ENCODE measurements at places on chromosomes 13 and 19.
A peak's percentile ranks its signal among the peaks of the same experiment; 100 is the strongest.

GRCh38 chr19:35135389-35135909 lies 590 bp upstream of the LGI4 start:
- peak; percentile 73 for DNase-seq

DNA sequence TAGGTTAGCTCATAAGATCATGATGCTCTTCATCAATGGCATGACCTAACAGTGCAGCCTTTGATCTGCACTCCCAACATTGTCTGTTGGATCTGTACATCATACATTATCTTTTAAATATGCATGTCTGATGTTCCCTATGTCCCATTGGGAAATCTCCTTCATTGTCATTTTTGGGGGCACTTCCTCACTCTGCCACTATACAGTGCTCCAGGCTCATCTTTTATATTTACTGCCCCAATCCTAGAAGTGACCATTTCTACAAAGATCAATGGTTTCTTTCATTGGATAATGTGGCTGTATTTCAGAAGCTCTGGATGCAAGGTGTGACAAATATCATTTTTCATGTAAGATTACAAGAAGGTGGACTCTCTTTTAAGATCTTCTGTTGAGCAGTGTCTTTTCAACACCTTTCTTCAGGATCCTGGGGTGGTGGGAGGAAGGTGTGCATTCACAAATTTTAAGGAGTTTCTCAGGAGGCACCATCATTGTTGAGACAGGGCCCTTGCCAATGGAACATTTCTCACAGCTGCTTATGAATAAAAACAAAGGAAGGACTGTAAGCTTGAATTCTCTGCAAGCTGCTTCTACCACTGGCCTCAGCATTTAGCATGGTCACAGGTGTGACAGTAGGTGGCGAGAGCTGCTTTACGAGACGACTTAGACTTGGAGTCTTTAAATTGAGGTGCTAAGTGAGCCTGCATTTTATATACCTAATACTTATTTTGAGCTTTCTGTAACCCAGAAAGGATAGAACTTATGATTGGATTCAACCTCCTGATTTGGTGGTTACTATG lies 403.0 kb downstream of the LMO7 start:
- DNase-seq: no peak

GRCh38 chr13:20136781-20137703 lies 23.8 kb downstream of the GJA3 start:
- DNase-seq: peak; percentile 65

DNA sequence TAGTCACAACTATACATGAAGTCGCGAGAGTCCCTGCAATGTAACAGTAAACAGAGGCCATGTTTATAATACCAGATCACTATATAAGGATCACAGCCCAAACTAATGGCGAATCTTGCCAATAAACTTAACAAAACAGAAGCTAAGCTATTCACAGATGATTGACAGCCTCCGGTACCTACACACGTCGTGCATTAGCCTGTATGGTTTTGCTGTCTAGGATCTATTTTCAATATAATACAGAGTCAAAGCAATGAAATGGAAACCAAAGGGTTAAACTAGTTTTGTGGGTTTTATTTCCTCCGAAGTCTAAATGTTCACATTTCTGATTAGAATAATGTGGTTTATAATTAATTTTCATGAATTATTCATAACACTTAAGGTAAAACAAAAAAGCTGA lies 10.1 kb downstream of the ANKRD10 start:
- DNase-seq: no peak

DNA sequence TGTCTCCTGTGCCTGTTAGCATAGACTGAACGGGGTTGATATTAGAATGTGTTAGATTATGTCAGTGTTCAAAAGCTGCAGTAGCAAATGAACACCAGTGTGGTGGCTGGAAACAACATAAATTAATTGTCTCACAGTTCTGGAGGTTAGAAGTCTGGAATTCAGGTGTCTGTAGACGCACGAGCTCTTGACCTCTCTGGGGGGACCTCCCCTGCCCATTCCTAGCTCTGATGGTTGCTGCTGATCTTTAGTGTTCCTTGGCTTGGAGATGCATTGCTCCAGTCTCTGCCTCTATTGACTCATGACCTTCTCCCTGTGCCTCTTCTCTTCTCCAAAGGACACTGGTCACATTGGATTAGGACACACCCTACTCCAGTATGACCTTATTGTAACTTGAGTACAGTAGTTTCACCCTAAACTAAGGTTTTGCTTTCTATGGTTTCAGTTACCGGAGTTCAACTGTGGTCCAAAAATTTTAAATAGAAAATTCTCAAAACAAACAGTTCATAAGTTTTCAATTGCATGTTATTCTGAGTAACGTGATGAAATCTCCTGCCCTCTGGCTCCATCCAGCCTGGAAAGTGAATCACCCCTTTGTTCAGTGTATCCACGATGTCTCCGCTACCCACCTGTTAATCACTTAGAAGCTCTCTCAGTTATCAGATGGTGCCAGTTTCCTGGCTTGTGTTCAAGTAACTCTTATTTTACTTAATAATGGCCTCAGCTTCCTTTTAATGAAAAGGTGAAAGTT lies 273.2 kb downstream of the MYO16 start:
- no peak for DNase-seq

DNA sequence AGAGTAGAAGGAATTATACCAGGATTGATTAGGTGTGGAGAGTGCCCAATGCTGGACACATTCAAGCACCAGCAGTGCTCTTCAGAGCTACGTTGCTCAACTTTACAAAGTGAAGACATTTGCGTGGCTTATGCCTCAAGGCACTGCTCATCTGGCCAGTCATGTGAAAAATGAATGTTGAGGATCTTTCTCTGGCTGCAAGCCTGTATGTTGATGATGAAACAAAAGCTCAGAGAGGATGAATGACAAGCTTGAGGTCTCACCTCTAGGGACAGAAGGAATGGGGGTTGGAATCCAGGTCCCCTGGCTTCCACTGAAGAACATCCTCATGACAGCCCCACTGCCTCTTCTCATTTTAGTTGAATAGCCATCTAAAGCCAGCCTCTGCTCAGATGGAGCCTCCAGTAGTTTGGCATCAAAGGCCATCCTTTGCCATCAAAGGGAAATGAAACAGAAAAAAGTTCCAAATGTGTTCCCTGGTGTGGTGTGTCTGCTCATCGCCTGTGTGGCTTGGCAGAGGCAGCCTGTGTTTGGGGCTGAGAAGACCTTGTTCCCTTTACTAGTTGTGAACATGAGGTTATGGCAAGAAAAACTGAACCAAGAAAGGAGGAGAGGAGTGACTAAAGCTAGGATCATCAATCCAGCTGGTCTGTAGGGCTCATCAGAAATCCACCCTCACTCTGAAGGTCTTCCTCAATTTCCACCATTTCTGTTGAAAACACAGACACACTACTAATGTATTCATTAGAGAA lies 114.0 kb upstream of the KL start:
- no peak for DNase-seq

- DNase-seq: no peak
Measured at GRCh38 chr13:96011291-96011872, 41.8 kb downstream of the UGGT2 start.

DNA sequence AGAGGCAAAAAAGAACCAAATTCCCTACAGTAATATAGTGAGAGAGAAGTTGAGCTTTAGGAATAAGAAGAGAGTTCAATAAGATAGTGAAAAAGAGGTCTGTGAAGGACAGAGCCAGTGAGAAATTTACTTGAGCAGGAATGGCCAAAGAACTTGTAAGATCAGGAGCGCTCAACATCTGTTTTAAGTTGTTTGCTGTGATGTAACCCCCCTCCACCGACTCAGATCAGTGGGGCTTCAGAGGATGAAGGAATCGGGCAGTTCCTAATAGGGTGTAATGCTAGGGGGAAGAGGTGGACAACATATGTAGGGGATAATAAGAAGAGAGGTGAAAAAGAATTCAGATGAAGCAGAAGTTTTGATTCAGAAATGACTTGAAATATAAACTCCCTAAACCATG lies 85.3 kb upstream of the FNDC3A start:
- no peak for DNase-seq

DNA sequence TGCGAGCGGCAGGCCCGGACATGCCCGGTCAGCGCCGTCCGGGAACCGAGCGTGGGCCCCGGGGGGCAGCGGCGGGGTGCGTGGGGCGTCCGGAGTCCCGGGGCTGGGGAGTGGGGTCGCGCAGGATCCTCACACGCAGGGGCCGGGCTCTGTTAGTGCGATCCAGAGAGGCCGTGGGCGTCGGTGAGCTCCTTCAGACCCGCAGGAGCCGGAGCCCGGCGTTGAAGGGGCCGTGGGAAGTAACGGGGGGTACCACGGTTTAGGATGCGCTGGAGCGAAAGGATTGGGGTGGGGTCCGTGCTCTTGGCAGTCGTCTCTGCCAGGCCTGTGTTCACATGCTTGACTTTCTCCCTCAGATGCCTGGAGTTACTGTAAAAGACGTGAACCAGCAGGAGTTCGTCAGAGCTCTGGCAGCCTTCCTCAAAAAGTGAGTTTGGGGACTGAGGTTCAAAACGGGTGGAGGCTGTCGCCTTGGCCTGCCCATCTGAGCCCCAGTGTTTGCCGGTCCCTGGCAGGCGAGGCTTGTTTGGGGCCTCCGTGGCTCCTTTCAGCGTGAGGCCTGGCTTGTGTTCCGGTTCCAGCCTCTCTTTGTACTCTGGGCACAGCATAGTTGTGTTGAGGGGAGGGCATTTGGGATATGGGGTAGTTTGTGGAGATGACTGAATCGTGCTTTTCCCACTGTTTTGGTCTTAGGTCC lies 512 bp downstream of the RPS19 start:
- DNase-seq: peak; percentile 20

- DNase-seq: peak; percentile 71
Measured at GRCh38 chr19:46990991-46991676, 28.5 kb upstream of the NPAS1 start.

- no peak for DNase-seq
Measured at GRCh38 chr19:7899751-7900378, 3.8 kb upstream of the MAP2K7 start.

GRCh38 chr13:100525453-100526317 lies 62.9 kb downstream of the GGACT start:
- no peak for DNase-seq

GRCh38 chr13:27619728-27620376 lies 477 bp downstream of the LNX2 start:
- DNase-seq: peak; percentile 65

- no peak for DNase-seq
Measured at GRCh38 chr19:33052352-33052972, 12.2 kb downstream of the RHPN2 start.

DNA sequence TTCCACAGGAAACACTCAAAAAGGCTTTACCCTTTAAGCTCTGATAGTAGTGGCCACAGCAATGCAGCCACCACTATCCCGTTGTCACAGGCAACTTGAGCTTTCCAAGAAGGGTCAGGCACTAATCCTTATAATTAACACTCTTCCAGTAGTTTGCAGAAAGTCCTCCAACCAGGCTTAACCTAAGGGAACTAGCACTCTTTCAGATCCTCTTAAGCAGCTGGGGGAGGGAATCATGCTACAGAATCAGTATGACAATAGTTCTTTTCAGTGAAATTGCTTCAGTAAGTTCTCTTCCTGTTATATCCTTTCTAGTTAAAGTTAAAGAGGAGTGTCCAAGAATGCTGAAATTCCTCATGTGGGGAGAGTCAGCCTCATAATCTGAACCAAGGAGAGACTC lies 82.2 kb downstream of the TNFSF11 start:
- DNase-seq: no peak

GRCh38 chr13:67107979-67108378 lies 122.2 kb downstream of the PCDH9 start:
- no peak for DNase-seq

DNA sequence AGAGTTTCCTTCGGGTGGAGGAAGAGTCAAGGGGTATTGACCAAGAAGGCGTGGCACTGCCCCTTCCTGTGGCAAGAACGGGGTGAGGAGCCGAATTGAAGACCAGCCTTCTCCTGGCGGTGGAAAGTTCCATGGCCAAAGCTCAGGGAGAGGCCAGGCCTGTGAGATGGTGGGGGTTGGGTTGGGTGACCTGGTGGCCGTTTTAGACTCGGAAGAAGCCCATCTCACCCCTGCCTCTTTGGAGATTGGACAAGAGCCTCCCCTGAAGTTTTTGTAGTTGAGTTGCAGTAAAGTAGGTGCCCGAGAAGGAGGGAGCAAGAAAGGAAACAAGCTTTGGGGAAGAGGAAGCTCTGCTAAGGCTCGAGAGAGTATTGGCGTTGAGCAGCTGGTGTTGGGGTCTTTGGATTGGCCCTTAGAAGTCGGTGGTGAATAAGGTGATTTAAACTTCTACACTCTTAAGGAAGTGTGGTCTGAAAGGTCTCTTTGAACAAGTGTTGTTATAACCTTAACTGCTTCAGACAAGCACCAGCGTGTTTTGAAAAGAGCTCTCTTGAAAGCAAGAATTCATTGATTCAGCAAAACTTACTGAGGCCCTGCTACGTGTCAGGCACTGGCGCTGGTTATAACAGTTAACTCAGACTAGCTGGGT lies 964 bp downstream of the SPINT2 start:
- DNase-seq: no peak

DNA sequence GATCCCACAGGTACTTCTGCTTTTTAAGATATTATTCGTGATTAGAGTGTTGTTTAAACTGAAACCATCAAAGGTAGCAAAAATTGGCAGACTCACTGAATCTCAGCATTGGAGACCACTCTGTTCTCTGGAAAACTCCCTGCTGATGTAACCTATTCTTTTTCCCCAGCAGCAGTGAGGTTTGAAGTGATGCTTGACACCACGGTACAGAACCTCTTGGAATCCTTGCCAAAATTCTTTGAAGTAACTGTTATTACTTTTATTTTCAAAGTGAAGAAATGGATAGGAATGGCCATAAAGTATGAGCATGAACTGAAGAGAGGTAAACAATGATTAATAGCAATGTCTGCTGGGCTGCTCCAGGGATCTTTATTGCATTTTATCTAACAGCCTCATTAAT lies 66.4 kb upstream of the KL start:
- no peak for DNase-seq

DNA sequence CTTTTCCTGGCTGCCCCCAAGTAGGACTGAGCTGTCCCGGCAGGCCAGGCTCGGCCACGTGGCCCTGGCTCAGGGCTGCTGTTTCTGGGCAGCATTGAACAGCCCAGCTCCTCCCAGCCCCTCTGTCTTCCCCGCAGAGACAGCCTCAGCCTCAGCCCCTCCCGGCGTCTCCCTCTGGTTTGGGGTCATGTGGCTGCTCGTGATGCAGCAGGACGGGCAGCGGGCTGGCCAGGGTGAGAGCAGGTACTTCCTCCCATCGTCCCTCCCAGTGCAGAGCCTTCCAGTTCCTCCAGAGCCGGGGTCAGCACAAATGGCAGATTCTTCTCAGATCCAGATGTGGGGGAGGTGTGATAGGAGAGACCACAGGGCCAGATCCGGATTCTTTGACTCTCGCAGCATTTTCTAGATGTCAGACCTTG lies 114.6 kb downstream of the KDM4B start:
- DNase-seq: peak; percentile 4

GRCh38 chr19:46963093-46963734 lies 56.4 kb upstream of the NPAS1 start:
- DNase-seq: no peak

DNA sequence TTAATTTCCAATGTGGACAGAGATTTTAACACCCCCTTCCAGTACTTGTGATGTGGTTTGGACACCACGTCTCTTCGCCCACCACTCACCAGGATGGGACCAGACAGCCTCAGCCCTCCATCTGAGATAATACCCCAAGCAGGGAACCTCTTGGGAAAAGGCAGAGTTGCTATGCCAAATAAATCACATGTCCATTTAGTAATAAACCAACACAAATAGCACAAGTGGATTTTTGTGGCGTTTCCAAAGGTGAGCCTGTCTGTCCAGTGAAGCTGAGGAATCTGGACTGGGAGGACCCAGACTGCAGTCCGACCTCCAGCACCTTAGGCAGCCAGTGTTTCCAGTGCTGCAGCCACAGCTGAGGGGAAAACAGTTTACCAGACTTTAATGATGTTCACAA lies 34.1 kb upstream of the GAS6 start:
- no peak for DNase-seq

Measured in suppressor macrophage (primary cell).